ENCODE measurements at places on chromosomes 4 and X.

DNA sequence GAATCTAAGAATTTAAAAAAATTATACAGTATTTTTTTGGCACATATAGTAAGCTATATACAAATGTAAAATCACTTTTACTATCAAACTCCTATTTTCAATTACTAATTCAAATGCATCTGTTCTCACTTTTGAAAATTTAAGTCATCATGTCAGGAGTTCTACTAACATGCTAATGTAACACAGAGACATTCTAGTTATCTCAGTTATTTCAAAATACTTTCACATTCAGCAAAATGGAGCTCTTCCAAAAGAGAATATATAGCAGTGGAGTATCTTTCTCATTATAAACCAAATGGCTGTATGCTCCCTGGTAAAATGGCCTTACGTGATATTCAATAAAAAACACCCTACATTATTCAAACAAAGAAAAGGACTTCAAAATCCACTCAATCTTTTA, 42.3 kb downstream of the RFC1 start:
- no peak for DNase-seq

GRCh38 chrX:46792810-46793188, 33.9 kb upstream of the SLC9A7 start:
- no peak for DNase-seq

DNA sequence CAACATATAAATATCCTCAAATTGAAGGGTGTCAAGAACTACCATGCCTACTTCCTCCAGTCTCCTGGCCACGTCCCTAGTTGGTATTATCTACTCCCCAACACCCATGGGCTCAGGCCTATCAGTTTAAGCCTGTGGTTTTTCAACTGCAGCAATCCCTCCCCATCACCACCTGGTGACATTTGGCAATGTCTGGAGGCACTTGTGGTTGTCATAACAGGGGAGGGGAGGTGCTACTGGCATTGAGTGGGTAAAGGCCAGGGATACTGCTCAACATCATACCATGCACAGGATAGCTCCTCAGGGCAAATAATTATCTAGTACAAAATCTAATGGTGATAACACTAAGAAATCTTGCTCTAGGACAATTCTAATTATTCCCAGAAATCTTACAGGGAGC, 95.3 kb downstream of the COMMD8 start:
- DNase-seq, result no peak

GRCh38 chr4:6362896-6363295, 93.2 kb downstream of the WFS1 start:
- peak; percentile 40 for DNase-seq

DNA sequence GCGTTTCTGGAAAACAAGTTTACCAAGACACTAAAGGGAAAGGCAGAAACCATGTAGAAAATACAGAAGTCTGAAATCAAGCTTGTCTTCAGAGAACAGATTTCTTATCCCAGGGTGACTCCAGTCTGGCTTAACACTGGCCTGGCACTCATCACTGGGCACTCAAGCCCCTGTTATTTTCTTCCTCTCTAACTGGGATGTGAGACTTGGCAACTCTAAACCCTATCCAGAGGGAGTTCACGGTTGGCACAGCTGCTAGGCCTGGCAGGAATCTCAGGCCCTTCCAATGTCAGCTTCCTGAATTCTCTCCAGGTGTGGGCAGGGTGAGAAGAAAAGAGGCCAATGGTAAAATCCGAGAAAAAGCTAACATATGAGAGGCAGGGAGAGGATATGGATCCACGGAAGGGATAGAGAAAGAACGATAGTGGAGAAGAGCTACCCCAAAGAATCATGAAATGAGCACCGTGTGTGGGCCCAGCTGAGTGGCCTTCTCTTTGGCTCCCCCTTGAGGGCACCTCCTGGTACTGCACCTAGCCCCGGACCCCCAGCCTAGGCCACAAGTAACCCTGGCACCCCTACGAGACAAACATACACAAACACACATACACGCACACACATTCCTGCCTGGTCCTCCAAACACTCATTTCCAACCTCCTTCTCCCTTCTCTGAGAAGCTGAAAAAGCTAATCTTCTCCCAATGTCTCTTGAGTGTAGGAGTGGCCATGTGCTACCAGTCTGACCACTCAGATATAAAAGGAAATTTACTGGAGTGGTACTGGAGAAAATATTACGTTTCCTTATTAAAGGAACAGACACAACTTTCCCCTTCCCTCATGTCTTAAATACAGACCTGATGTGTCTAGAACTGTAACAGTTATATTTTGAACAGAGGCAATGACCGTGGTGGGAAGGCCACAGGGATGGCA, 16.6 kb upstream of the PTCHD1 start:
- DNase-seq, result peak; percentile 30

- DNase-seq, result no peak
Measured at GRCh38 chr4:78205591-78205990, 148.5 kb downstream of the FRAS1 start.

GRCh38 chr4:164894702-164895101, 17.7 kb downstream of the APELA start:
- DNase-seq, result no peak

DNA sequence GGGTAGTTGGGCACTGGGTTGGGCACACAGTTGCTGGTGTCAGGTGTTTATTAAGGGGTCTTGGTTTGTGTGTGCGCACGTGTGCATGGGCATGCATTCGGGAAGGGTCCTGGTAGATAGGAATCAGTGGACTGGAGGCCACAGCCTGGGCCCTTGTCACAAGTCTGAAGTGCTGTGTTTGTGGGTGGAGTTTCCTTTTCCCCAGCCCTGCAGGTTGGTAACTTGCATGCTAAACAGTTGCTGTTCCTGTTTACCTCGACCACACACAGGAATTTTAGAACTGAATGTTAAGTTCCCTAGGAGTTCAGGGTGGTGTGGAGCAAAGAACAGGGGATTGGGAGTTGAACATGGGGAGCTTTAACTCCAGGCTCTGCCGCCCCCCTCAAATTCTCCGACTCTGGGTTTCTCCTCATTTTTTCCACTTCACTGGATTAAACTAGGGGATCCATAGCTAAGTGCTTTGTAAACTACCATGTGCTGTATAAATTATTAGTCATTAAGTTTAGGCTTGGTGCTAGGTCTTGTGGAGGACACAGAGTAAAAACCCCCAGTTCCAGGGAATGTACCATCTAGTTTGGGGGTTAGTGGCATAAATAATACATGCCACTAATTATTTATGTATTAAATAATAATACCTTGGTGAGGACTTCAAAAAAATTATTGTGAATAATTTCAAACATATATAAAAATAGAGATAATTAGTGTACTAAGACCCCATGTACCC, 49.0 kb downstream of the STARD8 start:
- DNase-seq, result peak; percentile 13

DNA sequence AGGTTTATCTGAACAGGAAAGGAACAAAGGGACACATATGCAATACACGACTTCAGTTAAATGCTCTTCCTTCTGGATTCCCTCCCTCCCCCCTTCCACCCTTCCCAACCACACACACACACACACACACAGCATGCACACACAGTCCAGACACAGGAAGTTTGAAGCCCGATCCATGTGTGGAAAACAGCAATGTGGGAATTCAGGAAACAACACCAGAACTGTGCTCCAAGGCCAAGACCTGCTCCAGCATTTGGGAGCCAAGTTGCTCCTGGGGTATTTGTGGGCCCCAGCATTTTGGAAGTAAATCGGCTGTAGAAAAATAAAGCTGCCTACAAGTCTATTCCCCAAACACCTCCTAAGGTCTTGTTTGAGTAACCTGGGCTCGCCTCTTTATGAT, 5.6 kb upstream of the AMOT start:
- DNase-seq, result peak; percentile 37

- no peak for DNase-seq
Measured at GRCh38 chr4:109708990-109709389, 5.7 kb upstream of the CASP6 start.

GRCh38 chr4:42391355-42391664, 6.0 kb upstream of the SHISA3 start:
- DNase-seq, result peak; percentile 33

GRCh38 chrX:71928856-71929255, 18.2 kb downstream of the NHSL2 start:
- DNase-seq, result no peak

- DNase-seq, result peak; percentile 3
Measured at GRCh38 chr4:95362906-95363558, 185.7 kb downstream of the UNC5C start.

GRCh38 chr4:41930139-41930831, 4.9 kb upstream of the TMEM33 start:
- no peak for DNase-seq

GRCh38 chrX:7263961-7264360, 116.0 kb upstream of the PUDP start:
- DNase-seq, result peak; percentile 82

DNA sequence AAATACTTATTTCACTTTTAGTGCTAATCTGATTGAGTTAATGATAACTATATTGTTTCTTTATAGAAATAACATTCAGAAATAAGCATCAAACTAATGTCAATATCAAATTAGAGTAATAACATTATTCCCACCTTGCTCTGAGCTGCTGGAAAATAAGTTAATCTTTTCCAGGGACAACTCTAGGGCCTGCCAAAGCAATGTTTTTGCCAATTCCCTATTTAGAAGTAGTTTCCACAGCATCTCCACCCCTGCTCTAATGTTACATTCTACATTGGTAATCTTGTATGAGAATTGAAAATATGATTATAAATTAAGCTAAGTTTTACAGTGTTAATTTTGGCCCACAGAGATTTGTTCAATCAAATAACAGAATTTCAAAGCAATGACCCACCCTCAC, 68.3 kb downstream of the REELD1 start:
- DNase-seq, result no peak

DNA sequence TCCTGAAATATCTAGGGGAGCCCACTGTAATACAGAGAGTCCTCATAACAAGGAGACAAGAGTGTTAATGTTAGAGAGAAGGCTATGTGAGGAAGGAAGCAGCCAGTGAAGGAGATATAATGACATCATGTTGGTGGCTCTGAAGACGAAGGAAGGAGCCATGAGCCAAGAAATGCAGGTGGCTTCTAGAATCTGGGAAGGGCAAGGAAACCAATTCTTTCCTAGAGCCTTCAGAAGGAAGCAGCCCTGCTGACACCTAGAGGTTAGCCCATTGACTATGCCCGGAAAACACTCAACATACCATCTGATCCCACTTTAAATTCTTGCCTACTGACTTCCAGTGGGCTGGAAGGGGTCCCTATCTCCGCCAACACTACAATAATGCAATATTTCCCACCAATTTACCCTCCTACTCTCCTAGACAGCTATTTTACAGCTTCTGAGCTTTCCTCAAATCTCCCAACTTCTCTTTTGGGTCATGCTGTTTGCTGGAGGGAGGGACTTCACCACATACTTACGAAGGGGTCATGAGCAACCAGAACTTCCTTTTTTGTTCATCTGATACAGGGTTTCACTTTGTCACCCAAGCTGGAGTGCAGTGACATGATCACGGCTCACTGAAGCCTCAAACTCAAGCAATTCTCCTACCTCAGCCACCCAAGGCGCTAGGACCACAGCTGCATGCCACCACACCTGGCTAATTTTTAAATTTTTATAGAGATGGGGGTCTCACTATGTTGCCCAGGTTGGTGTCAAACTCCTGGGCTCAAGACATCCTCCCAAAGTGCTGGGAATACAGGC, 25.2 kb upstream of the G3BP2 start:
- DNase-seq, result no peak

DNA sequence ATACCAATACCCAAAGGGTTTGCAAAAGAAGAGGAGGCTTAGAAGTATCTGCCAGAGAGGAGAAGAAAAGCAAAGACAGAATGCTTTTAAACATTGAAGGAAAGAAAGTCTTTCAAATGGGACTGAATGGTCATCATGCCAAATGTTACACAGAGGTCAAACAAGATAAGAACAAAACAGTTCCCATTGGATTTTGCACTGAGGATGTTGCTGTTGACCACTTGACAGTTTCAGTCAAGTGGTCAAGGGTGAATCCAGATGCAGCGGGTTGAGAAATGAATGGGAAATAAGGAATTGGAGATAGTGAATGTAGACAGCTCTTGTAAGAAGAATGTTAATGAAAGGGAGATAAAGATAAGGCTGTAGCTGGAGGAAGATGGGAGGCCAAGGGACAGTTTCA, 64.8 kb upstream of the FGG start:
- no peak for DNase-seq

GRCh38 chr4:139913398-139913990, 240.5 kb downstream of the MAML3 start:
- no peak for DNase-seq

- DNase-seq, result no peak
Measured at GRCh38 chr4:145879598-145879997, 59.0 kb downstream of the ZNF827 start.
